ENCODE measurements at places on chromosomes 4 and X. TPM values are rescaled to one million over a fixed set of nuclear protein-coding genes. Genes with fewer than 3 reads are reported as not detected.

- DNase-seq = no peak
These were observed 47.3 kb downstream of the STIM2 start for GRCh38 chr4:26907731-26908599.

The ADGRG4 gene
- not detected for total RNA-seq

The DNAAF6 gene
- total RNA-seq = not detected

- DNase-seq = no peak
These were observed 95.6 kb upstream of the WDR17 start for GRCh38 chr4:175970072-175970471.

DNA sequence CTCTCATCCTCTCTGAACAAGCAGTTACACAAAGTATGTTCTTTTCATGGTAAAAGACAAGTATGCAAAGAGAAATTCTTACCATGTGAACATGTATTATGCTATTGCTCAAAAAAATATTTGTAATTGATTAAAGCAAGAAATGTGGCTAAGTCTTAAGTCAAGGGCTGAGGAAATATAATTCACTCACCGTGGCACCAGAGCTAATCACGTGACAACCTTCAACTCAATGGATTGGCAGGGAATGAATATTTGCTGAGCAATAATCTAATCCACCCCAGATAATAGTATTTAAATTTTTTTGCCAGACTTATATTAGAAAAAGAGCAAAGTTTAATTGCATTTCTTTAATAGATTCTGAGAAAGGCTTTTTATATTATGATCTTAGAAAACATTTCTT, 310.2 kb downstream of the HS3ST1 start:
- DNase-seq = no peak

The MSX1 gene
- total RNA-seq = not detected

DNA sequence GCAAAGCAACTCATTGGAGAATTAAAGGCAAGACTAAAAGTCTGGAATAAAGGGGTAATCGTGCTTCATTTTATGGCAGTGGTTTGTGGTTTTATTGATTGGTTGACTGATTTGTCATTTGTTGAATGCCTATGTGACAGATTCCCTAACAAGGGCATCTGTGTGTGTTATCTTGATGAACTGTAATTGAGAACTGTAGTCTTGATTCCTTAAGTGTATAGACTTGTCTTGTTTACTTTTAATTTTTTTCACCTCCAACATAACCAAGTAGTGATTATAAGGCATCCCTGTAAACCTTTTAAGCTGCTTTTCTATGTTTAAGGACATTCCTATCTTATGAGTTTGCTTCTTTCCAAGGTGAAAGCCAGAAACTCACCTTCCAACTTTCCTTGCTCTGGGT, 216.0 kb upstream of the TAPT1 start:
- no peak for DNase-seq

GRCh38 chrX:2383735-2384134, 117.0 kb downstream of the DHRSX start:
- no peak for DNase-seq

GRCh38 chr4:187416216-187416615, 579.4 kb upstream of the ZFP42 start:
- DNase-seq = no peak

GRCh38 chr4:168877511-168878491, 132.3 kb downstream of the CBR4 start:
- no peak for DNase-seq
